ENCODE measurements at places on chromosomes 5 and 9.
A peak's percentile ranks its signal among the peaks of the same experiment; 100 is the strongest.

- no peak for DNase-seq
Observed at GRCh38 chr9:95834281-95834907, 41.1 kb upstream of the ERCC6L2 start.

DNA sequence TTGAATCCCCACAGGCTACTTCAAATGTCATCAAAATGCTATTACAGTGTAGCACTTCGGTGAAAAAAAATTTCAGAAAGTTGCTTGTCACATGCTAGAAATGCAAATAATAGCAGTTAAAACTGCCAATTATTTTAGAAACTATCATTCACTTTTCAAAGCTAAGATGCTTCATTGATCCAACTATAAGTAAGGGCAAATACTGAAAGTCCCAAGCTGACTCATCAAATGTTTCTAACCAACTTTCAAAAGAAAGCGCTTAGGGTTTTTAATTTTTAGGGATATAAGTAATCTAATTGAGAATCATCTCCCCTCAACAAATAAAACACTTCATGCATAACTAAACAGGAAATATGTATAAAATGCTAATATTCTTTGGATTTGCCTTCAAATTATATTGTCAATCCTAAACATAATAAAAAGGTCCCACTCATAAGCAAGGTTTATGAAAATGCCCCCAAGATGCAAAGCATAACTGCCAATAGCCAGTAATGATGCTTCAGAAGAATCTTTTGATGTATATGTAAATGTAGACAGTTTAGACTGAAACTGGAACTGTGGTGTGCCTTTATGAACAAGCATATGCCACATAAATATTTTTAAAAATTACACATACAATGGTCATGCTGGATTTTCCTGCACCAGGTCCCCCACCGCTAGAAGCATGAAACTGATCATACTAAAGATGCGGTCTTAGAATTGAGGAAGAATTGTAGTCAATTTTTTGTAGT lies 12.2 kb downstream of the ACTL7A start:
- DNase-seq = no peak

DNA sequence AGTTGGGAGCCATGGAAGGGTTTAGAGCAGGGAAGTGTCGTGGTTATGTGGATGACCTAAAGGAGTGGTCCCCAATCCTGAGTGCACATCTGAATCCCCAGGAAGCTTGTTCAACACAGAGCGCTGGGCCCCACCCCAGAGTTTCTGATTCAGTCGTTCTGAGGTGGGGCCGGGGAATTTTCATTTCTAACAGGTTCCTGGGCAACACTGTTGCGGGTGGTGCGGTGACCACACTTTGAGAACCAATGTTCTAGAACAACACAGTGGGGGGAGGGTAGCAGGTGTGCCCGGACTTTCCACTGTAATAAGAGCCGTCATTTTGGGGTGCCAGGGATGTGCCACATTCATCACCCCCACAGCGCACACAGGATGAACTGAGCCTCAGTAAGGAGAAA lies 39.3 kb downstream of the DUSP1 start:
- no peak for DNase-seq

- DNase-seq = no peak
Observed at GRCh38 chr9:88559661-88560060, 24.7 kb downstream of the NXNL2 start.

DNA sequence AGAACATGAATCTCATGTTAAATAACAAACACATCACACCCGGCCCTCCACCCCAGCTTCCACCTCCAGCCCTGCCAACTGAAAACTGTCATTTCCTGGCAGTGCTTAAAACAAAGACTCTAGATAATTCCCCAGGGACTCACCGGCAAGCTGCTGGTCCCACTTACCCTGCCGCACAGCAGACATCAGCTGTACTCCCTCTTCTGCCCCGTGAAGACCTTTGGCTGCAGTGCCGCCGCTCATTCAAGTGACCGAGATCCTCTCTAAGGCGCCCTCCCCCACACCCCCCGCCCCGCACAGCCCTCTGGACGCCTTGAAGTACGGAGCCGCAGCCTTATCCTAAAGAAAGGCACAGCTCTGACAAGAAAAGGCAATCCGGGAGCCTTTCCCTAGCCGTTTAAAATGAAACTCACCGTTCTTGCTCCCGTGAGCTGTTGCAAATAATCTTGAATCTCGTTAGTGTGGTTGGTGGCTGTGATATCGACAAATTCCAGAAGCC lies 434 bp downstream of the GLRX start:
- peak; percentile 67 for DNase-seq

DNA sequence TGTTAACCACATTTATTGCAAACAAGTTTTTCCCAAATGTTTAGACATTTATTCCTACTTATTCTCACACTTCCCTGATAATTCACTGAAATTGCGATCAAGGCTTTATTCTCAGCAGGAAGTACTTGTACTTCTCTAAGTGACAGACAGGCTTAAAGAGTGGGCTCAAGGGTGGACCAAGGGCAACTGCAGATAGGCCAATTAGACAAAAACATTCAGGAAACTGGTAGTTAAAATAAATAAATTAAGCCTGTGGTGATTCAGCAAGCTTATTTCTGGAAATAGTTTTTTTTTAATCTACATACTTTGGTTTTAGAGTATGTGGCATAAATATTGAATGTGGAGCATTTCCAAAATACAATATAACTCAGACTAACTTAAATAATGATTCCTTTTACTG lies 136.1 kb downstream of the UGCG start:
- no peak for DNase-seq

DNA sequence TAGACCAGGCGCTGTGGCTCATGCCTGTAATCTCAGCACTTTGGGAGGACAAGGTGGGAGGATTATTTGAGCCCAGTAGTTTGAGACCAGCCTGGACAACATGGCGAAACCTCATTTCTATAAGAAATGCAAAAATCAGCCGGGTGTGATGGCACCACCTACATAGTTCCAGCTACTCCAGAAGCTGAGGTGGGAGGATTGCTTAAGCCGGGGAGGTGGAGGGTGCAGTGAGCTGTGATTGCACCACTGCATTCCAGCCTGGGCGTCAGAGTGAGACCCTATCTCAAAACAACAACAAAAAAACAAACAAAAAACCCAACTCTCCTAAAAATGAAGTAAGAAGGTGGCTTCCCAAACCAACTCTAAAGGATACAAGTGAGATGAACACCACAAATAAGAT lies 23.0 kb downstream of the IARS1 start:
- no peak for DNase-seq

Data from NCI-H1694 treated with DMSO at 0.1 percent for 48 hours (cell line).